Stimulated activated CD4-positive, alpha-beta T cell treated with anti-CD3 and anti-CD28 coated beads, Interleukin-4, amount 100 ng/mL, for 1 hour (primary cell): ENCODE measurements at places on chromosomes 3 and 15.

GRCh38 chr3:63998852-63999754 is 24.2 kb downstream of the PSMD6 start:
- no peak for DNase-seq

GRCh38 chr3:9468460-9468859 is 71.0 kb downstream of the SETD5 start:
- peak; percentile 8 for DNase-seq

- peak; percentile 55 for DNase-seq
These were observed 96.2 kb upstream of the TRPM1 start for GRCh38 chr15:31197497-31198414.

DNA sequence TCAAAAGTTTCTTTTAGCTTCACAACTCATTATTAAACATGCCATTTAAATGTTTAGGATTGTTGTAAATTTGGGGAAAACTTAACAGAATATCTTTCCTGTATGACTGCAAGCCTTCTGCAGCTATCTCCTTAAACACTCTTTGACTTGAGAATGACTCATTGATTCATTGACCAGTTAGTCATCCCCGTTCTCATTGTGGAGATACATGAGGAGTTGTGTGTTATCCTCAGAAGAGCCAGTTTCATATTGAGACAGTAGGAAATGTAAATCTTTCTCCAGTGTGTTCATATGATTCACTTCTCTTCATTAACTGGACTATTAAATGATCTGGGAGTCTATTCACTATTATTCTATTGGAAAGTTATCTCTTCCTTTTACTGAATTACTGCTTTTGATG is 83.0 kb downstream of the CRYGS start:
- no peak for DNase-seq

DNA sequence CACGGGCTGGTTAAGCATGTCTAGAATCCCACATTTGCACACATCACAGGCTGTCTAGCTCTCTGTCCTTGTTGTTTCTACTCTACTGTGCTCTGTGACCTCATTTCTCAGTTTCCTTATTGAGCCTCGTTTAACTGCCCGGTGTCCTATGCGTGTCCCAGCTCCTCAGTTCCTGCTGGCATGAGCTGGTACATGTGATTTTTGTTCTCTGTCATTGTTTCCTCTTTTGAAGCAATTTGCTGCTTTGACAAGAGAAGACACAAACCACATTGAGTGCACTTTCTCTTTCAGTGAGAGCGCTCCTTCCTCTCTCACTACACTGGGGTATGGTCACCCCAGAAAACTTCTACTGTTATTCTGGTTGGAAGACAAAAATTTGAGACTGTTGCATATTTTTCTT is 563.5 kb downstream of the PDCD6IP start:
- no peak for DNase-seq
